ENCODE measurements at places on chromosomes 16 and 17.
A peak's percentile ranks its signal among the peaks of the same experiment; 100 is the strongest.

- H3K27ac ChIP-seq, result no peak overlapping the region
- H3K27me3 ChIP-seq, result no peaks in the 10 kb centered on the region
- H3K4me3 ChIP-seq, result no peak overlapping the region
These were observed 1.2 kb downstream of the EFCAB3 start for GRCh38 chr17:62381561-62381960.

DNA sequence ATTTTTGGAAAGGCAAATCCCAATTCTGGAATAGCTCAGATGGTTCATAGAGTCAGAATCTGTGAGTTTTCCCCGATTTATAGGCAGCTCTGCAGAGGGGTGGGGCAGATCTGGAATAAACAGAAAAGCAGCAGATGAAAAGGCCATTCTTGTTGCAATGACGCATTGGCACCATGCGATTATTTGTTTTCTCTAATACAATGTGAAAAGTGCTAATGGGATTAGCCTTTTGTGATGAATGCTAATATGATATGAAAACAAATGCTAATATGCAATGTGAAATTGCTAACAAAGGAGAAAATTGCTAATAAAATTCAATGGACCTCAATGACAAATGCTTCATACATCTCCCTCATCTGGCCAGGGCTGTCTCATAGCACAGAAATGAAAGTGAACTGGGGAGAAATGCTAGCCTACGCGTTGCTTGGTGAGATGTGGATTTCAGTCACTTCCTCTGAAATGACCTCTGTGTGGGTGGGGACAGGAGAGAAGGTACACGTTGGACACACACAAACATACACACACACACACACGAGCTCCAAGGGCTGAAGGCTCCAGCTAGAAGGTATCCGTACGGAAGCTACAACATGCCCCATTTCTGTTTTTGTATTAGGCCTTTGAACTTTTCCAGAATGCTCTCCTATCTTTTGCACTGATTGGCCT is 394.5 kb downstream of the XYLT1 start:
- H3K4me1 ChIP-seq, result no peaks in the 10 kb centered on the region
- DNase-seq, result no peak
- no peaks in the 10 kb centered on the region for H3K36me3 ChIP-seq
- no peak overlapping the region for H3K27ac ChIP-seq
- H3K27me3 ChIP-seq, result no peaks in the 10 kb centered on the region

GRCh38 chr17:19630661-19631060 is 17.9 kb upstream of the ALDH3A2 start:
- no peak overlapping the region for H3K4me3 ChIP-seq
- no peaks in the 10 kb centered on the region for H3K36me3 ChIP-seq
- H3K27me3 ChIP-seq, result no peaks in the 10 kb centered on the region
- no peaks in the 10 kb centered on the region for H3K4me1 ChIP-seq

GRCh38 chr17:3818786-3819185 is 17.8 kb upstream of the ITGAE start:
- no peak for DNase-seq
- H3K4me1 ChIP-seq, result no peaks in the 10 kb centered on the region
- no peaks in the 10 kb centered on the region for H3K27me3 ChIP-seq

GRCh38 chr17:62760945-62761267 is 47.2 kb downstream of the MARCHF10 start:
- no peaks in the 10 kb centered on the region for H3K4me1 ChIP-seq
- H3K27ac ChIP-seq, result no peak overlapping the region
- H3K27me3 ChIP-seq, result no peaks in the 10 kb centered on the region

GRCh38 chr17:28597606-28598383 is 1.0 kb downstream of the SPAG5 start:
- H3K27ac ChIP-seq, result no peak overlapping the region
- no peaks in the 10 kb centered on the region for H3K27me3 ChIP-seq
- no peak for DNase-seq
- no peaks in the 10 kb centered on the region for H3K36me3 ChIP-seq
- no peak overlapping the region for H3K4me3 ChIP-seq
- H3K4me1 ChIP-seq, result peaks cover 5% of the 10 kb centered on the region

DNA sequence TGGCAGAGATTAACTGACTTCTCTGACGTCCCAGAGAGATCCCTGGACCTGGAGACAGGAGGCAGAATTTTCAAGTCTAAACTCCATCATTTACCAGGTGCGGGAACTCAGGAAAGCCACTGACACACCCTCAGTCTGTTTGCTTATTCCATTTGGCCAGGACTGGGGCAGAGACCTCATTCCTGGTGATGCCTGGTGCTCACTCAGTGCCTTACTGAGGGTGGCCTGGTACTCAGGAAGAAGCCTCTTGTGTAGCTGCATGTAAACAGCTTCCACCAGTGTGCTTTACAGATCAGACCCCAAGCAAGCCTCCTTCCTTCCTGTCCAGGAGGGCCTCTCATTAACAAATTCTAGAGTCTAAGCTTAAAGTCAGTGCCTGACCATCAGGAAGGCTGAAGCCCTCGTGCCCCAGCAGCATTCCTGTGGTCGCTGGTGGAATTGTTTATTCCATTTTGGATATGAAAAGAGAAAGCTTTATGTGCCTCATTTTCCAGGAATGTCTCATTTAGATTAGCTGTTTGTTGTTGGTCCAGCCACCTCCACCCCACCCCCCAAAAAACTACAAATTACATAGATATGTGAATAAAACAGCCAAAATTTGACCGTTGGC is 236.1 kb upstream of the CDH5 start:
- DNase-seq, result no peak
- no peak overlapping the region for H3K4me3 ChIP-seq
- no peaks in the 10 kb centered on the region for H3K36me3 ChIP-seq
- H3K27ac ChIP-seq, result peak overlapping the region; percentile 26
- H3K27me3 ChIP-seq, result no peaks in the 10 kb centered on the region

- no peak for DNase-seq
These were observed 20.8 kb downstream of the ASPSCR1 start for GRCh38 chr17:81998212-81998611.

GRCh38 chr16:23840310-23840709 is 4.5 kb downstream of the PRKCB start:
- H3K27ac ChIP-seq, result no peak overlapping the region
- H3K36me3 ChIP-seq, result no peaks in the 10 kb centered on the region
- no peak for DNase-seq
- no peaks in the 10 kb centered on the region for H3K4me1 ChIP-seq

DNA sequence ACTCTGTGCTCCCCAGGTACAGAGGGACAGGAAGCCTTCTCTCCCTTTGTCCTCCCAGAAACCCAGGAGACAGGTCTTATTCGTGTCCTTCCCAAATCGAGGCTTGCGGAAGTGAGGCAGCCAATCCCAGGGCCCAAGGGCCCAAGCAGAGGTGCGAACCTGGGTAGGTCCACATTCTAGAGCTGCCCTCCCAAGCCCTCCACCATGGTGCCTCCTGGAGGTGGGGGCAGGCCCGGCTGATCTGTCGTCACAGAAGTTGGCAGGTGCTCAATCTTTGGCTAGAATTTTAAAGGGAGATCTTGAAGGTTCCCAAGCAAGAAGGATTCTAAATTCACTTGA is 21.5 kb downstream of the MRC2 start:
- DNase-seq, result no peak
- H3K36me3 ChIP-seq, result no peaks in the 10 kb centered on the region
- peak overlapping the region; percentile 69 for H3K27ac ChIP-seq
- peaks cover 42% of the 10 kb centered on the region for H3K4me1 ChIP-seq
- H3K4me3 ChIP-seq, result peak overlapping the region; percentile 33
- H3K27me3 ChIP-seq, result no peaks in the 10 kb centered on the region

- no peak overlapping the region for H3K27ac ChIP-seq
- no peak for DNase-seq
- H3K4me1 ChIP-seq, result no peaks in the 10 kb centered on the region
- no peaks in the 10 kb centered on the region for H3K27me3 ChIP-seq
- H3K36me3 ChIP-seq, result peaks cover 19% of the 10 kb centered on the region
These were observed 81.6 kb downstream of the ARHGAP23 start for GRCh38 chr17:38509772-38510420.

GRCh38 chr17:30291543-30292285 is at the start of gene BLMH:
Gene BLMH, minus strand, starts transcription at chr17:30291944. Its CDS starts 125 bp downstream, at chr17:30291819.
- H3K27me3 ChIP-seq, result no peaks in the 10 kb centered on the region
- peak within 1 kb of the TSS; percentile 83 for H3K27ac ChIP-seq
- DNase-seq, result peak; percentile 9

DNA sequence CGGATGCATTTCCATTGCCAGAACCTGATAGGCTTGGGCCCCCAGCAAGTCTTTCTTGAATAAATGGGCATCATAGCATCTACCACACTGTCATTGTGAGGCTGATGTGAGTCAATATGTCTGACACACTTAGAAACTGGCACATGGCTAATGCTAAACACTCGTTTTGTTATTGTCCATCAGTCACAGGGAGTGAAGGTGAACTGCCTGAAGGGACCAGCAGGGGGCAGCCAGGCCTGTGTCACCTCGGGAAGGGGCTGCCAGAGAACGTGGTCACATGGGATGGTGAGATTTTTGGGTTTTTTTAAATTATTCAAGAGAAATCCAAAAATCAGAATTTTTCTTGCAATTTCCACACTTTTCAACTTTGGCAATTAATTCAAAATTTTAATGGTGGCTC is 831 bp upstream of the RCVRN start:
- DNase-seq, result no peak
- H3K36me3 ChIP-seq, result no peaks in the 10 kb centered on the region
- H3K4me1 ChIP-seq, result no peaks in the 10 kb centered on the region
- H3K27me3 ChIP-seq, result no peaks in the 10 kb centered on the region

DNA sequence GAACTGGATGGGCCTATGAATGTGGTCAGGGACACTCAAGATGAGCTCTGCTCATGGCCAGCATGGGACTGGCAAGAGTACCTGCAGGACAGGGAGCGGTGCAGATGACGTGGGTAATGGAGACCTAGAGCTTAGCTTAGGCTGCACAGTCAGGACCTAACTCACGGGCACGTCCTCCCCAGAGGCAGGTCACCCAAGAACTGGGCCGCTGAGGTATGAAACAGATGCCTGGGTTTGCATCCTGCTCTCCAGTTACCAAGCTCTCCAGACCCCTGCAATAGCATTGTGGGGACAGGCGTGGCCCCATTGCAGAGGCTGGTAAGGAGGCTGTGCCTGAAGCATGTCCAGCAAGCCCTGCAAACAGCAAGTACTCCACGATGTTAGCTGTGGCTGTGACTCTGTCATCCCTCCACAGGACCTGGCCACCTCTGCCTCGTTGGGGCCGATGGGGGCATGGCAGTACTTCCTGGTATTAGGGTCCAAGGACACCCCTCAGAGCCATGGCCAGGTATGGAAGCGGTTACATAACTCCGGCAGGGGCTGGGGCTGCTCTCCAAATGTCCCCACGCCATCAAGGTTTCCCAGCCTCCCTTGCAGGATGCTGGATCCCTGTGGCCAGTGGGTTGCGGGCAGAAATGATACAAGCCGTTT is 37.5 kb upstream of the RBFOX3 start:
- H3K4me1 ChIP-seq, result no peaks in the 10 kb centered on the region
- H3K36me3 ChIP-seq, result no peaks in the 10 kb centered on the region
- no peak overlapping the region for H3K4me3 ChIP-seq
- no peaks in the 10 kb centered on the region for H3K27me3 ChIP-seq
- DNase-seq, result no peak

- no peaks in the 10 kb centered on the region for H3K4me1 ChIP-seq
- no peak overlapping the region for H3K27ac ChIP-seq
- no peak overlapping the region for H3K4me3 ChIP-seq
These were observed 28.1 kb upstream of the MLYCD start for GRCh38 chr16:83870830-83871229.

- DNase-seq, result no peak
- H3K36me3 ChIP-seq, result no peaks in the 10 kb centered on the region
- H3K27ac ChIP-seq, result no peak overlapping the region
- no peak overlapping the region for H3K4me3 ChIP-seq
These were observed 373.9 kb downstream of the CPPED1 start for GRCh38 chr16:12429756-12430155.

DNA sequence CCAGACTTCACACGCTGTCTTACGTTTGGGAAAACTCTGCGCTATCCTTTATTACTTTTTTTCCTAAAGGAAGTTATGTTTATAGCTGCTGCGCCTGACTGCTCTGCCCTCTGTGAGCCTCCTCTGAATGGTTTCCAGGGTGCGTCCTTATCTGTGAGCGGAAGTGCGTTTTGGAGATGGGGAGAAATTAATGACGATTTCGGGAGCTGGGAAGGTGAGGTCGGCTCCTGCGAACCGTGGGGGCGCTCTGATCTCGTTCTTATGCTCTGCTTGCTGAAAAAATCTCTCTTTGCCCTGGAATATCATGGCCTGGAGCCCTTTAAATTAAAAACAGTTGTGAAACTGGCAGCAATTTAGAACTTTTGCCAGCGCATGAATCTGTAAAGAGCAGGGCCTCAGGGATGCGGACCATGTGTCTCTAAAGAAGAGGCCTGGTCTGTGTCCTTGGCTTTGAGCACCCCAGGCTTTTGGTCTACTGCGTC is 135.7 kb upstream of the ZFHX3 start:
- H3K4me1 ChIP-seq, result no peaks in the 10 kb centered on the region
- no peaks in the 10 kb centered on the region for H3K27me3 ChIP-seq
- H3K36me3 ChIP-seq, result no peaks in the 10 kb centered on the region
- no peak overlapping the region for H3K27ac ChIP-seq

GRCh38 chr16:55421226-55421625 is 57.8 kb upstream of the MMP2 start:
- no peak overlapping the region for H3K4me3 ChIP-seq
- no peaks in the 10 kb centered on the region for H3K4me1 ChIP-seq
- H3K27me3 ChIP-seq, result no peaks in the 10 kb centered on the region
- no peaks in the 10 kb centered on the region for H3K36me3 ChIP-seq
- DNase-seq, result no peak
- H3K27ac ChIP-seq, result no peak overlapping the region

DNA sequence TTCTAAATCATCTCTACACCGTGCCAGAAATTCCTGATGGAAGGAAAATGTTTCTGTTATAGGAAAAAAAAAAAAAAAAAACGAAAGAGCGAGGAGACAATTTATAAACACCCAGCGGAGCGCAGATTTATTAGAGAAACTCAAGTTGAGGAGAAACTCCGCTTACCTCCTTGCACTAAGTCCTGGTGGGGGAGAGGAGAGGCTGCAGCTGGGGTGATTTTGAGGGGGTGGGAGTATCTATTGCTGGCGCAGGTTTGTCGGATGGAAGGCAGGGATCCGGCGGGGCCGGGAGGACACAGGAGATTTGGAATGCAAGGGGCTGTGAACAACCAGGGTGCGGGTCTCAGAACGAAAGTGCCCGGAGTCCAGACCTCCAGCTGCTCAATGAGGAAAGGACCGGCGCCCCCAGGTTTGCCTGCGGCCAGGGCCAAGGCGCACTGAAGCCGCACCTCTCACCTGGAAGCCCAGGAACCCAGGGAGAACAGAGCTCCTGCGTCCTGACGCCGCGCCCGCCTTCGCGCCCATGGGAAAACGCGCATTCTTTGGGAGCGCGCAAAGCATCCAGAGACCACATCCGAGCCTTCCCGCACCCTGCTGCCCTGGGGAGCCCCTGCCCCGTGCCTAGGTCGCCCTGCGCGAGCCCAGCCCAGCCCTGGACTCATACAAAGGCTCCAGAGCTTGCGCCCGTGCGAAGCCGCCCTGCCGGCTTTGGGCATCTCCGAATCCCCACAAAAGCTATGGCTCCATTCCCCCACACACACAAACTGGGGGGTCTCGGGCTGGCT is 2.6 kb upstream of the HOXB8 start:
- H3K27ac ChIP-seq, result no peak overlapping the region
- peaks cover 20% of the 10 kb centered on the region for H3K4me1 ChIP-seq
- no peak overlapping the region for H3K4me3 ChIP-seq
- no peaks in the 10 kb centered on the region for H3K36me3 ChIP-seq
- peaks cover 33% of the 10 kb centered on the region for H3K27me3 ChIP-seq

Data from thoracic aorta (tissue), 2 donors.